ENCODE measurements at places on chromosomes 1 and 21.
A peak's percentile ranks its signal among the peaks of the same experiment; 100 is the strongest.

- DNase-seq = peak; percentile 37
These were observed 92.3 kb downstream of the PDE9A start for GRCh38 chr21:42745511-42746239.

DNA sequence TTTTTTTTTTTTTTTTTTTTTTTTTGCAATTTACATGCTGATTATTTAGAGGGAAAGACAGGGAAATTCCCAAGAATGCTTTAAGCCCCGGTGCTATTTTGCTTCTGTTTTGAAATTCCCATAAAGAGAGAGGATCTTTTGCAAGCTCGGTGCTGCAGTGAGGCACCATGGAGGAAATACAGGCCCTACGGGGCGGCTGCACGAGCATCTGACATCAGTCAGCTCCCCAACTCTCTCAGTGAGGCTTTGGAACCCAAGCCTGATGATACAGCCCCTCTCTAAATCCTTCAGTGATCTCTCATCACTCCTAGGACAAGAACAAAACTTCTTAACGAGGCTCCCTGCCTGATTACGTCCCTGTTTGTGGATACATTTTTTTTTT is 791 bp upstream of the CHI3L1 start:
- DNase-seq = no peak

DNA sequence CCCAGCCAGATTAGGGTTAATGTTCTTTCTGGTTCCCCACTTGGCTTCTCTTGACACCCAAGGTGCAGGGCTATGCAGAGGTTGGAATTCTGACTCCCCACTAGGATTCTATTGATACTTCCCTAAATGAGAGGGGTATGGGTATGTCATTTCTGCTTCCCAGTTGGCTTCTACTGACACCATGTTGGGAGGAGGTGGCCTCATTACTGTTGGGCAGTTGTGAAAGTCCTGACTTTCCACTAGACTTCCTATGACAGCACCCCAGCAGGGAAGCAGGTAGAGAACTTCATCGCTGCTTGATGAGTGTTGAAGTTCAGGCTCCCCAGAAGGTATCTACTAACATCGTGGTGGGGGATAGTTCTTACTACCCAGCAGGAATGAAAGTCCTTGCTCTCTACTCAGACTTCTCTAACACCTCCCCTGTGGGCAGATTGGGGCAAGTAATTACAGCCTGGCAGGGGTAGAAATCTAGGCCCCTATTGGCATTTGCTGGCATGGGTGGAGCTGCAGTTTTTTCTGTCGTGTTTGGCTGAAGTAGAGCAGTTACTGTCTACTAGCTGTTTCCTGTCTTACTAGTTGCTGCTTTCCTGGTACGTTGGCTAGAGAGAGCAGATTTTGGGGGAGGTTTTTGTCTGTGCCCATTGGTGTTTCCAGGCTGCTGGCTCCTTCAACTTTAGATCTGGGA is 41.5 kb downstream of the ZYG11B start:
- no peak for DNase-seq

- DNase-seq = no peak
These were observed 919 bp upstream of the CELSR2 start for GRCh38 chr1:109248444-109248796.

DNA sequence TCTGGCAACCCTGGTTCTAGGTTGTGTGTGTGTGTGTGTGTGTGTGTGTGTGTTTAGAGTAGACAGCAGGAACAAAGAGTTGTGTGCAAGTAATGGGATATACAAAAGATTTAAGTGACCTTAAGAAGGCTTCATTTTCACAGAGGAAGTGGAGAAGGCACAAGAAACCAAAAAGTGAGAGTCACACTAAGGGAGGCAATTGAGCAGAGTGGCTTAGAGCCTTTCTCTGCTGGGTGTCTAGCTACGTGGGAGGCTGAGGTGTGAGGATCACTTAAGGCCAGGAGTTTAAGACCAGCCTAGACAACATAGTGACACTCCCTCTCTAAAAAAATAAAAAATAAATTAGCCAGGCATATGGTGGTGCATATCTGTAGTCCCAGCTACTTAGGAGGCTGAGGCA is 44.4 kb upstream of the HAO2 start:
- DNase-seq = no peak

GRCh38 chr1:38497921-38498656 is 361.5 kb downstream of the RRAGC start:
- DNase-seq = no peak

GRCh38 chr1:2213576-2214505 is 14.3 kb upstream of the SKI start:
- DNase-seq = no peak

- no peak for DNase-seq
These were observed 70.5 kb upstream of the COL24A1 start for GRCh38 chr1:86227026-86227425.

- no peak for DNase-seq
These were observed 8.3 kb downstream of the SUSD4 start for GRCh38 chr1:223355699-223356098.

DNA sequence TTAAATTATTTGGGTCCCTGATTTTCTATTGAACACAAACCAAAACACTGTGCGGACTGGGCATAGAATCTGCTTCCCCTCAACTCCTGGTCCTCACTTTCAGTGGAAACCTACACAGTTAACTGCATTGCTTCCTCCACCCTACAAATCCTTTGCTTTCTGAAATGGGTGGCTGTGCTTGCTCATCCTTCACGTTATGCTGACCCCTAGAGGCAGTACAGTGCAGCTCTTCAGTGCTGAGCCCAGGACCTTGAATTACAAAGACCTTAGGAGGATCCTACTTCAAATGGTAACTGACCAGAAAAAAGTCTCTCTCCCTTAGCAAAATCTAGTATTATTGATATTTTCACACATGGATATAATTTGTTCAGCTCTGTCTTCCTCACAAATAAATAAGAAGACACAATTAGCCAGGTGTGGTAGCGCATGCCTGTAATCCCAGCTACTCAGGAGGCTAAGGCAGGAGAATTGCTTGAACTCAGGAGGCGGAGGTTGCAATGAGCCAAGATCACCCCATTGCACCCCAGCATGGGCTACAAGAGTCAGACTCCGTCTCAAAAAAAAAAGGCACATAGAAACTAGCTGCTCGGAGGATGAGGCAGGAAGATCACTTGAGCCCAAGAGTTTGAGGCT is 63.4 kb upstream of the L1TD1 start:
- no peak for DNase-seq

DNA sequence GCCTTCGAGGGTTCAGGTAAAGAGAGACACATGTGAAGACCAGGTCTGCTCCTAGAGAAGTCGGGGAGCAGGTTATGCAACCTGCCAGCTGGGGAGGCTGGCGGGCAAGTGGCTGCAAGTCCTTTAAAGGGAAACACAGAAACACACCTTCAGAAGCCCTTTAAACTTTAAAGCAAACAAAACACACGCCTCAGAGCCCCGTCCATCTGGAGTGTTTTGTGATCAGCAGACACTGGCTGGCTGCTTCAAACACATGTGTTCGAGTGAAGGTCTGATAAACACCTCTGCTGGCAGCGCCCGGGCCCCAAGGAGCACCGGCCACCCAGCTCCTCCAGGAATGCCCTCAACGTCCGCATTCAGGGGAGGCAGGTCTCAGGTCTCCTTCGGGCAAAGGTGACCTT is 15.2 kb downstream of the RIPK4 start:
- no peak for DNase-seq

DNA sequence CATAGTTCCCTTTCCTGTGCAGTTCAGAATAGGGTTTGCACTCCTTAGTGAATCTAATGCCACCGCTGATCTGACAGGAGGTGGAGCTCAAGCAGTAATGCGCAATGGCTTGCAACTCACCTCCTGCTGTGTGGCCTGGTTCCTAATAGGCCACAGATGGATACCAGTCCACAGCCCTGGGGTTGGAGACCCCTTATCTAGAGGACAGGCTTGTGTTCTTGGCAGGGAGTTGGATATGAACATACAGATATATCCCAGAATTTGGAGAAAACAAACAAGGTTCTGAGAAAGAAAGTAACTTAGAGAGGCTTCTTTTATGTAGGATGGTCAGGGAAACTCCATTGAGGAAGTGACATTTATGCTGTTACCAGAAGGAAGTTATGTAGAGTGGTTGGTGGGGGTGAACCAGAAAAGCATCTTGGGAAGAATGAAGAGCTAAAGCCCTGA is 5.1 kb upstream of the PTPRC start:
- DNase-seq = no peak

- no peak for DNase-seq
These were observed 299.8 kb downstream of the MATN1 start for GRCh38 chr1:30423570-30423969.

DNA sequence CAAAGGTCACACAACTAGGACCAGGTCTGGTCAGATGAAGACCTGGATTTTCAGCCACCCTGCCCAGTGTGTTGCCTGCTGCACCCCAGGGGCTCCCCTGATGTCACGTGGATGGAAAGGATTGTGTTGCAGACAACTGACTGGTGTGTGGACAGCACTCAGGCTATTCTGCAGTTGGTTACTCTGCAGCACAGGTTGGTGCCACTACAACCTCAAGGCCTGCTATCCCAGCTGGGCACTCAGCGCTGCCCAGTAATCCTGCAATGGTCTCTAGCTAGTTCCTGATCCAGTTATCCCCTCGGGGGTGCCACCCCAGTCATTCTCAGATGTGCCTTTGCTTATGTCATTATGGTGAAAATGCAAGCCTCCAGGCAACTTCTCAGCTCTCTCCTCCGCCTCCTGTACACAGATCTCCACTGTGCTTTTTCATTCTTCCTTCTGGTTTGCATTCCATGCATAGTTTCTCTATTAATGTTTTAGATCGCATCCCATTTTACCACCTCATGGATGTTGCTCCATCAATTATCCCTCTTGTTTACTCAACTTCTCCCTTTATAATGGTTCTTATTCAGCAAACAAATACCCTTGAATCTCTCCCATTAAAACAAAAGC is 503.2 kb upstream of the CAMK1G start:
- DNase-seq = no peak

DNA sequence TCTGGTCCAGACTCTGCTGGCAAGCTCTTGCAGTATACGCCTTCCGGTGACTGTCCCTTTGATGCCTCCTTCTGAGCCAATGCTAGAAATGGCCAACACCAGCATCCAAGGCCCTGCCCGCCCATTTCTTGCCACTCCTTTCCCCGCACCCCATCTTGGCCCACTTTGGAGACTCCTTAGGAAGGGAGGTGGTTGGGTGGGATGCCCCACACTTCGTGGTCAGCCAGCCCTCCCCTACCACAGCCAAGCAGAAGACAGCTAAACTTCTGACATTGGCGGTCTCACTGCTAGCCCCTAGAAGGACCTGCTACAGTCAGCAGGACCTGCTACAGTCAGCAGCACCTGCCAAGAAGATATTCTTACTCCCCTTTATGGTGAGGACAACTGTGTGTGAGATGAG is 73.5 kb upstream of the CLDN14 start:
- no peak for DNase-seq

DNA sequence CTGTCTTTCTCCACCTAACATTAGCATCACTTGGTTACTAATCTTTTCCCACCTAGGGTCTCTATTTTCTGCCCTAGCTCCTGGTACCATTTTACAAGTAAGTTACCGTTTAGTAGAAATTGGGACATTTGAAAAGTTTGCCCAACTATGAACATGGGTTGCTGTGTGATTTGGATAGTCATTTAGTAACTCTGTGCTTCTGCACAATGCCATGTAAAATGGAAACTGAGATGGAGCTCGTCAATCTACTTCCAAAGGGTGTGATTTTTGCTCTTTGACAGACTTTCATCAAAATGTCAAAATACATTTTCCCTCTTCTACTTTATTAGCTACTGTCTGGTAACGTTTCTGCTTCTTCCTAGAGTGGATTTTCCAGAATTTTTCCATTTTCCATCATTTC is 381.5 kb upstream of the B3GALT2 start:
- DNase-seq = no peak

- DNase-seq = peak; percentile 24
These were observed 126.4 kb downstream of the DMRTB1 start for GRCh38 chr1:53585565-53585964.

DNA sequence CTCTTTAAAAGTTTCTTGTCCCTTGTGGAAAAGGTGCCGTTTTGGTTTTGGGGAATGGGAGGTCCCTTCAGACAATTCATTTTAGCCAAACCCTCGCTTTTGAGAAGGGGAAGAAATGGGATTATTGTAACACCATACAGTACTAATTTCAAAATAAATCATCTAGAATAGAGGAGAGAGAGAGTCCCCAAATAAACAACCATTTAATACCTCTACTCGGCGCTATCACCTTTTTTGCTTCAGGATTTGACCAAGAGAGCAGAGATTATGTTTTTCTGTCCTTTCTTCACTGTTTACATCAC is 770 bp upstream of the RC3H1 start:
- no peak for DNase-seq

- no peak for DNase-seq
These were observed 22.3 kb downstream of the PDC start for GRCh38 chr1:186438567-186438966.

DNA sequence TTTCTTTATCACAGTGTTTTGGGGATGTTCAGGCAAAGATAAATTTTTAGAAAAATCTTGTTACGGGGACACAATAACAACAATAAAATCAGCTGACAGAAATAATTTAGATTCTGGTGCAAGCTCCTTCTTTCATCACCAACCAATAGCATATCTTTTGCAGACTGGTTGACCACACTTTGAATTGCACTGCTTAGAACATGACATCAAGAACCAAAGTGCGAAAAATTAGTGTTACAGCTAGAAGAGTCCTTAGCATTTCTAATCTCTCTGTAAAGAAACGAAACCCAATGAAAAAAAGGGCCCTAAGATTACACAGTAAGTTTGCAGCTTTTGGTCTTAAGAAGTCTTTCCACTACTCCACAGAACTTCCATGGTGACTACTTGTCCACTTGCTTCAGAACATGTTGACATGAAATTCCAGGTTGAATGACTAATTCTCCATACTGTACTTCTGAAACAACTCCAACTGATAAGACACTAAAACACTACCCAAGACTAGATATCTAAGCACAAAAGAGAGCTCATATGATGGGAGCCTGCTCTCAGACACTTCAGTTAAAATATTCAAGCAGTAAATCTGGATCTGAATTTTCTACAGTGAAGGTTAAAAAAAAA is 31.3 kb downstream of the XKR8 start:
- no peak for DNase-seq

DNA sequence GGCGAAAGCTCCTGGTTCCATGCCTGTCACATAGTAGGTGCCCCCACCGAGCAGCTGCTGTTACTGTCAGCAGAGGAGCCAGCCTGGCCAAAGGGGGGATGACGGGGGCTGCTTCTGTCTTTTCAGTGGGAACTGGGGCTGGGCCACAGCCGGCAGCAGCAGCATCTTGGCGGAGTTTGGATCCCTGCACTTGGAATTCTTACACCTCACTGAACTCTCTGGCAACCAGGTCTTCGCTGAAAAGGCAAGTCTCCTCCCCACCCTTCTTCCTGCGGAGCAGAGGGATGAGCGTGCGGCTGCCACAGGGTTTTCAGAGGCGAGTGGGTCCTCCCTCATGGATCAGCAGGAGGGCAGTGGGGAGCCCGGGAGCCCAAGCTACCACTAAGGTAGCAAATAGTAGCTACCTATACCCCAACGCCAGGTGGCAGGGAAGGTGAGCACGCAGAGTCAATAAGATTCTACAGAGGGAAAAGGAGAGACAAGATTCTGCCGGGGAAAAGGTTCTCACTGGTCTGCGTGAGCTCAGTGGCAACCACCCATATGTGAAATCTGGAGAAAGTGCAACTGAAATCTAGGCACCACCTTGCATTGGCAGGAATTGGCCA is 41.4 kb upstream of the SELENON start:
- DNase-seq = no peak

- DNase-seq = no peak
These were observed 7.5 kb downstream of the PRXL2B start for GRCh38 chr1:2594001-2594640.

- no peak for DNase-seq
These were observed 868.5 kb downstream of the BRINP3 start for GRCh38 chr1:189609167-189609566.

GRCh38 chr21:30831194-30831765 is 1.7 kb upstream of the KRTAP7-1 start:
- no peak for DNase-seq

All from activated T-cell treated with anti-CD3 and anti-CD28 coated beads, Interleukin-2, amount 50 U/mL, for 24 hours (primary cell).